ENCODE measurements at places on chromosomes 6 and 20. TPM values are rescaled to one million over a fixed set of nuclear protein-coding genes. Genes with fewer than 3 reads are reported as not detected.

The OR2H2 gene
- total RNA-seq: not detected

The HLA-DMA gene
- 1.5 TPM for total RNA-seq

The MRPS18B gene
- 23.6 TPM for total RNA-seq

The ELOVL2 gene
- total RNA-seq: 41.3 TPM

The PAK5 gene
- 36.1 TPM for total RNA-seq

Data from temporal lobe (tissue), 4 donors.